GM12878 (cell line): ENCODE measurements at places on chromosomes 12 and 14.

GRCh38 chr14:38357557-38357956 lies 101.7 kb upstream of the CLEC14A start:
- DNase-seq = no peak

DNA sequence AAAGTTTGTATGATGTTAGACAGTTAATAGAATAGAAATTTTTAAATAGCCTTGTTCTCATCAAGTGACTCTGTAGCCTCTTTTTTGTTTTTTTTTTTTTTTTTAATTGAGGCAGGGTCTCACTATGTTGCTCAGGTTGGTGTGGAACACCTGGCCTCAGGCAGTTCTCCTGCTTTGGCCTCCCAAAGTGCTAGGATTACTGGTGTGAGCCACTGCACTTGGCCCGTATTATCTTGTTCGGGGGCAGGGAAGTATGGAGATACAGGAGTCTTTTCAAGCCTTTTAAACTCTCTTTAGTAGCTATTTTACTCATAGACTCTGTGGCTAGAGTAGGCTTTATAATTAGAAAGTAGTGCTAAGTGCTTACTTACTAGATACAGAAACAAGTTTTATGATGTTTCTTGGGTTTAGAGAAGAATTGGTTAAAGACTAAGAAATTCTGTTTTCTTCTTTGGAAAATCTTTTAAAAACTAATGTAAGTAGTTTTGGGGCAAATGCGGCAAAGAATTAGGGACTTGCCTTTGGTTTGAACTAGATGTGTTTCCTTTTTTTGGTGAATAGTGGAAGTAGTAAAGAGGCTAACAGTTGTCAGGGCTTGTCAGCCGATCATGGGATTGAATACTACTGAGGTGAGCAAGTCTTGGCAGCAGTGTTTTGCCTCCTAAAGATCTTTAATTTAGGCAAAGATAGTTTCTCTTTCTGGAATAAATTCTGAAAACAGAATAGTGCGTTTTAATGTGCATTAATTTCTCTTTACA lies 31.3 kb downstream of the FBXO34 start:
- no peak for DNase-seq

GRCh38 chr14:51865953-51866747 lies 5.7 kb downstream of the GNG2 start:
- no peak for DNase-seq

DNA sequence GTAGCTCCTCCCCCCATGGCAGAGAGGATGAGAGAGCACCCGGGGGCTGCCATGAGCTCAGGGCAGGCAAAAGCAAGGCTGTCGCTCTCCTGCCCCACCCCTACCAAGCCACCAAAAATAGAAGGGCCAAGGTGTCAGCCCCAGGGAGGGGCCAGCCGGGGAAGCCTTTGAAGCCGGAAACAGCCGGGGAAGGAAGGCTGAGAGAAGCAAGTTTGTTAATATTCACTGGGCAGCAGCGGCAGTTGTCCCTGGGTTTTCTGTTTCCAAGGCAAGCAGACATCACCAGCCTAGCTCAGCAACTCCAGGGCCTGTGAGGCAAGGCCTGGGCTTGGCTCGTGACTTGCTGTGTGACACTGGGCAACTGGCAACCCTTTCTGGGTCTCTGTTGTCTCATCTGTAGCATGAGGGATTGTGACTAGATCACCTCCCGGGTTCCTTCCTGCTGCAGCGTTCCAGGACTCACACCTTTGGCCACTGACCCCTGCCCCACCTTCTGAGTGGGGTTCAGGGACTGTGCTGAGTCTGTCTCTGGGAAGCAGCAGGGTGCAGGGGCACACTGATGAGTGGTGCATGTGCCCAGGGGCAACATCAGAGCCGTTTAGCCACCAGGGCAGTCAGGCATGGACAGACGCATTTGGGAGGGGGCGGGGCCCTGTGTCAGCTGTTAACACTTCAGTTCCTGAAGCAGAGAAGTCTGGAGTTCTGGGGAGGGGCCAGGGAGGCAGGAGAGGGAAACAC lies 24.3 kb downstream of the SYNDIG1L start:
- DNase-seq = peak; percentile 45

- DNase-seq = no peak
These were observed 20.5 kb downstream of the TTC7B start for GRCh38 chr14:90795744-90796143.

DNA sequence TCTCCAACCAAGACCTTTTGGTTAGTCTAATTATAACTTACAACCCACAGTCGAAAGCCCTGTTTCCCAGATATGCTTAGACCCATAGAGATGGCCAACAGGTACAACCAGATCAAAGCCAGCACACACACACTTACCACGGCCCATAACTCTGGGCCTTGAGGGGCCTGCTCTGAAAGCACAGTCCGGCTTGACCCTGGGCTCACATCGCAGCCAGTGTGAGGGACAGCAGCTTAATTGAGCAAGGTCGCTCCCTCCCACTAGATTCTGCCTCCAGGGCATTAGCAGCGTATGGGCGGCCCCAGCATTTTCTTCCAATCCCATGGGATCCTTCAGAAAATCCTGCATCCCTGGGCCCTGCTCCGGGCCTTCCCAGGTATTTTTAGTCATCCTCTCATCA lies 157.4 kb upstream of the FKBP4 start:
- no peak for DNase-seq
